ENCODE measurements at places on chromosomes 13 and 19.

DNA sequence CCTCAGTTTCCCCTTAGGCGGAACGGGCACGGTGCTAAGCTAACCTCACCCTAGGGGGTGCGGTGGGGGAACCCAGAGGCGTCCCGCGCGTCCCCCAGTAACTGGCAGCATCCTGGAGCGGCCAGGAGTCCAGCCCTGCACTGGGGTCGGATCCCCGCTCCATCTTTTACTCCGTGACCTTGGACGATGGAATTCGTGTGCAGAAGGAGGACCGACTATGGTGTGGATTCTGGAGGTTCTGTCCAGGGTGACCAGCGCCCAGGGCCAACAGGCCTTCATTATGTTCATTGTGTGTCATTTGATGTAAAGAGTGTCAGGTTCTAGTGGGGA, 630 bp downstream of the SPPL2B start:
- DNase-seq = no peak

GRCh38 chr19:40465025-40465556, 454 bp downstream of the BLVRB start:
- DNase-seq = peak; percentile 52

GRCh38 chr13:59587030-59587429, 576.7 kb downstream of the DIAPH3 start:
- no peak for DNase-seq

GRCh38 chr19:1062387-1063029, 4.5 kb upstream of the ARHGAP45 start:
- no peak for DNase-seq

- DNase-seq = no peak
Measured at GRCh38 chr19:40741527-40742390, 8.5 kb downstream of the ACTMAP start.

GRCh38 chr19:38736036-38736412, 8.2 kb downstream of the CAPN12 start:
- peak; percentile 60 for DNase-seq
